Stimulated activated CD8-positive, alpha-beta memory T cell treated with anti-CD3 and anti-CD28 coated beads, Interleukin-7, amount 100 ng/mL, for 1 hour (primary cell): ENCODE measurements at places on chromosomes 7 and 10.

GRCh38 chr7:118259115-118259514, 34.6 kb downstream of the ANKRD7 start:
- no peak for DNase-seq

DNA sequence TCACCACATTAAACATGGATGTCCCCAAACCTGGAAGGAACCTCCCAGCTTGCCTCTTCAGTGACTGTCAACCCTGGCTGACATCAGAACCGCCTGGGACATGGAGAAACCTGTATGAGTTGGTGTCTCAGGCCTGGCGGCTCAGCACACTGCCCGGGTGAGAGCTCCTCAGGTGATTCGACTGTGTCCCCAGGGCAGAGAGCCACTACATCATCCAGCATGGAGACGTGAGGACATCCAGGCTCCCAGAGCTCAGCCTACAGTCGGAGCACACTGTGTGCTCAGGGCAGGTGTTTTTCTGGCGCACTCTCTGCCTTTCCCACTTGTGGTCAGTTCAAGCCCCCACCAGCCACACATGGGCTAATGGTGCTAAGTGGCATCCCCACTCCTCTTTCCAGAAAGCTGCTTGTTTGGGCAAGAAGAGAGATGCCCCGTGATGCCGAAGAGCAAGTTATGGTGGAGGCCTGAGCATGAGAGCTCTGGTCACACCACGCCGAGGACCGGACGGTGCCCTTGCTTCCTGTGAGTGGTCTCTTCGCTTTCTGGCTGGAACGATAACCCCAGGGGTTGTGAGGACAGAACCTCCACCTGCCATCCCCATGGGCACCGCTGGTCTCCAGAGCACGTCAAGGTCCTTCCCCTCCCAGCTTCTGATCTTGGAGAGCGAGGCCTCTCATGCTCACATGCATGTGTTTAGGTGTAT, 38.5 kb downstream of the AMZ1 start:
- no peak for DNase-seq

DNA sequence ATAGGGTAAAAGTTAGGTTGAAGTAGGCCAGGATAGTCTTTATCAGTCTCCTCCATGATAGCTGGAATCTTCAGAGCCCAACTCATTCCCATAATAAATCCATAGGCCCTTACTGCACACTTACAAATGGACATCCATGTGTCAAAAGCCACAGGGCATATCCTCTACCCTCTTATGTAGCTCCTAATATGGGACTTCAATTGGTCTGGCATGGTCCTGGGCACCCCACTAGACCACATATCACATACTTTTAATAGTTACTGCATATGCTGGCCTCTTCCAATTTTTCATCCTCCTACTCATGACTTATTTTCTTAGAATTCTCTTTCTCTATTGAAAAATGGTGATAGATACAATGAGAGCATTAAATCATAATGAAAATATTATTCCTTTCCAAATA, 169.3 kb downstream of the MAGI2 start:
- no peak for DNase-seq

DNA sequence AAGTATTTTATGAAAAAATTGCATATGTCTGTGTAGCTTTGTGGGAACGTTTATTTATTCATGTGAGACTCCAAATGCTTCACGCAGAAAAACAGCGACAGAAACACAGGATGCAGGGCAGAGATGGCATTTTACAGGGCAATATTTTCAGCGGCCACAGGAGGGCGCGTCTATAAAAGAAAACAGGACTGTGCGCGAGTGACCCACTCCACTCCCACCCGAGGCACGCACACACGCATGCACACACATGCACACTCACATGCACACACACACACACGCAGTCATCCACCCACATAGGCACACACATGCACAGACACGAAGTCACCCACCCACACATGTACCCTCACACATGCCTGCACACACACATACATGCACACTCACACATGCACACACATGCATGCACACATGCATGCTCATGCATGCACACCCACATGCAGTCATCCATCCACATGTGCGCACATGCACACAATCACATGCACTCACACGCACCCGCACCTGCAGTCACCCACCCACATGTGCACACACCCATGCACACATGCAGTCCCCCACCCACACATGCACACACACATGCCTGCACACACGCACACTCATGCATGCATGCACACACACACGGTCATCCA, 96.3 kb downstream of the DNAJB6 start:
- DNase-seq = no peak

DNA sequence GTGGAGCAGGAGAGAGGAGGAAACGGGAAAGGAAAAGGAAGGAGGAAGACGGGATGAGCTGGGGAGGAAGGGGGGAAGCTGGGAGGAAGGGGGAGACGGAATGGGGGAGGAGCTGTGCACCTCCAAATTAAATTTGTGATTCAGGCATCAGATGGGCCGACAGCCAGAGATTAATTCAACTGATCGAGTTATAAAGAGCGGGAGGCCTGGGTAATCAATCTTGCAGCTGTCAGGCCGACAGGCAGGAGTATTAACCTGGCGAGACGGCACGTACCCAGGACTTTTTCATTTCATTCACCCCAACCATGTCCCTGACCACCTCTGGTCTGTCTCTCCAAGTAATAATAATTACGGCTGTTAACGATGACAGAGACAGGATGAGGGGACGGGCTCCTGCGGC, 26.2 kb downstream of the KAZALD1 start:
- no peak for DNase-seq

- DNase-seq = no peak
These were observed 48.6 kb upstream of the DLG5 start for GRCh38 chr10:77975086-77975666.
